ENCODE measurements at places on chromosomes 3 and 15.

GRCh38 chr3:130506031-130506430, 10.9 kb upstream of the COL6A6 start:
- no peaks in the 10 kb centered on the region for H3K27me3 ChIP-seq
- H3K27ac ChIP-seq: no peak overlapping the region
- peaks cover 17% of the 10 kb centered on the region for H3K4me1 ChIP-seq

- peaks cover 5% of the 10 kb centered on the region for H3K27me3 ChIP-seq
- peaks cover 37% of the 10 kb centered on the region for H3K4me1 ChIP-seq
- H3K27ac ChIP-seq: no peak overlapping the region
Measured at GRCh38 chr15:39785841-39786240, 3.2 kb upstream of the FSIP1 start.

- no peaks in the 10 kb centered on the region for H3K36me3 ChIP-seq
- no peak overlapping the region for H3K27ac ChIP-seq
- H3K4me3 ChIP-seq: no peak overlapping the region
- no peak for DNase-seq
Measured at GRCh38 chr3:177414093-177414492, 216.8 kb upstream of the TBL1XR1 start.

DNA sequence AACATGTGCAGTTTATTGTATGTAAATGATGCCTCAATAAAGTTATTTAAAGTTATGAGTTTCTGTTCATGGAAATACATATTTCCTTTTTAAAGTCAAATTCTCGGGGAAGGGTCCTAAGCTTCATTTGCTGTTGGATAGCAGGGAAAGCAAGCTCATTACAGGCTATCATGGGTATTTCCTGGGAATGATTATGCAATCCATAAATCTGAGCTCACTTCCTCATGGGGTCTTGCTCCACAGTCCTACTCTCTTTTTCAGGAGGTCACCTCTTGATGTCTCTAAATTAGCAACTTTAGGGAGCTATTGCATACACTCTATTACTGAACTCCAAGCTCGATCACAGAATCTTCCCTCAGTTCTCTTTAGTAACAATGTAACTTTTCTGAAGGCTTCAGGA, 69.9 kb upstream of the TP63 start:
- no peak overlapping the region for H3K4me3 ChIP-seq
- H3K4me1 ChIP-seq: no peaks in the 10 kb centered on the region
- no peaks in the 10 kb centered on the region for H3K27me3 ChIP-seq
- H3K36me3 ChIP-seq: no peaks in the 10 kb centered on the region

- H3K36me3 ChIP-seq: no peaks in the 10 kb centered on the region
- no peak for DNase-seq
- H3K27ac ChIP-seq: peak overlapping the region; percentile 17
- H3K4me3 ChIP-seq: no peak overlapping the region
- H3K27me3 ChIP-seq: no peaks in the 10 kb centered on the region
Measured at GRCh38 chr15:59001946-59002345, 14.5 kb downstream of the RNF111 start.

GRCh38 chr3:120487191-120487650, 36.4 kb upstream of the FSTL1 start:
- DNase-seq: no peak
- no peaks in the 10 kb centered on the region for H3K27me3 ChIP-seq
- H3K4me1 ChIP-seq: peaks cover 12% of the 10 kb centered on the region
- peaks cover 5% of the 10 kb centered on the region for H3K36me3 ChIP-seq
- H3K27ac ChIP-seq: no peak overlapping the region
- H3K4me3 ChIP-seq: no peak overlapping the region

DNA sequence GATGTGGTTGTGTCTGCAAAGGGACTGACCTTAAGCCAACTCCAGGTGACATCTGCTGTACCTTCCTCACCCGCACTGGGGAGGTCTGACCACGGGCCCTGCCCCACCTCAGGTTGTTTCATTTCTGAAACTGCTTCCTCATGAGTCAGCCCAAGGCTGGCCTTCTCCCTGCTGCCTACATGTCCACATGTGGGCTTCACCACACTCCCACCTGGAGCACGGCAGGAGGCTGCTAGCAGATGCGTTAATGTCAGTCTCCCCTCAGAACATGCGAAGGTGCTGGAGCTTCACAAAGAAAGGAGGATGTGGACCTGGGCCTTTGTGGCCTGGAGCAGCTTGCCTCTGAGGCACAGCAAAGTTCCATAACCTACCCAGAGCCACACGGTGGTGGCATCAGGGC, 69.4 kb upstream of the PLXNA1 start:
- no peak overlapping the region for H3K4me3 ChIP-seq
- H3K36me3 ChIP-seq: no peaks in the 10 kb centered on the region
- H3K27me3 ChIP-seq: peaks cover 12% of the 10 kb centered on the region
- no peak for DNase-seq

- no peak for DNase-seq
- no peak overlapping the region for H3K4me3 ChIP-seq
- no peaks in the 10 kb centered on the region for H3K4me1 ChIP-seq
- H3K27me3 ChIP-seq: peaks cover under 1% of the 10 kb centered on the region
Measured at GRCh38 chr3:88434001-88434400, 284.2 kb downstream of the C3orf38 start.

GRCh38 chr15:49741712-49742111, 120.9 kb downstream of the DTWD1 start:
- no peak overlapping the region for H3K27ac ChIP-seq
- no peaks in the 10 kb centered on the region for H3K4me1 ChIP-seq
- H3K4me3 ChIP-seq: no peak overlapping the region
- no peaks in the 10 kb centered on the region for H3K27me3 ChIP-seq
- no peak for DNase-seq
- no peaks in the 10 kb centered on the region for H3K36me3 ChIP-seq

DNA sequence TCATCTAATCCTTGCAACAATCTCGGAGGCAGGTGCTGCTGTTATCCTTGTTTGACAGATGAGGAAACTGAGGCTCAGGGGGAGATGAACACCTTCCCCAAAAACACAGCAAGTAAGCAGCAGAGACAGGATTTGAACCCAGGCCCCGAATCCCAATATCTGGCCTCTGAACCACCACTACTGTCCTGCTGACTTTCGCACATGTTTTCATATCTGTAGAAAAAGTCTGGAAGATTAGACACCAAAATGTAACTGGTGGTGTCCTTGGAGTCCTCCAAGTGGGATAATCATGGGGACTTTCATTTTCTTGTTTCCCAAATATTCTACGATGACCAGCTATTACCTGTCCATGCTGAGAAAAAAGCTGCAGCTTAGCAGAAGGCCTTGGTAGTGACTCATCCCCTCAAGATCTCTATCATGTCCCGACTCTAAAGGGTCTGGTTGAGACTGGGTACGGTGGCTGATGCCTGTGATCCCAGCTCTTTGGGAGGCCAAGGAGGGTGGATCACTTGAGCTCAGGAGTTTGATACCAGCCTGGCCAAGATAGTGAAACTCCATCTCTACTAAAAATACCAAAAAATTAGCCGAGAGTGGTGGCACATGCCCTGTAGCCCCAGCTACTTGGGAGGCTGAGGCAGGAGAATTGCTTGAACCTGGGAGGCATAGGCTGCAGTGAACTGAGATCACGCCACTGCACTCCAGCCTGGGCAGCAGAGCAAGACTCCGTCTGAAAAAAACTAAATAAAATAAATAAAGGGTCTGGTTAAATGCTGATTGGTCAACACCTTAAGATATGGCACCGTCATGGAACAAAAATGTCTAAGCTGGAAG, 8.6 kb downstream of the IRAK2 start:
- DNase-seq: no peak
- peaks cover 5% of the 10 kb centered on the region for H3K36me3 ChIP-seq
- no peaks in the 10 kb centered on the region for H3K4me1 ChIP-seq
- no peak overlapping the region for H3K4me3 ChIP-seq
- H3K27ac ChIP-seq: no peak overlapping the region
- no peaks in the 10 kb centered on the region for H3K27me3 ChIP-seq

- H3K36me3 ChIP-seq: no peaks in the 10 kb centered on the region
- H3K4me1 ChIP-seq: no peaks in the 10 kb centered on the region
- H3K4me3 ChIP-seq: no peak overlapping the region
- H3K27ac ChIP-seq: no peak overlapping the region
- DNase-seq: no peak
- H3K27me3 ChIP-seq: no peaks in the 10 kb centered on the region
Measured at GRCh38 chr15:91411586-91411985, 311.5 kb downstream of the SV2B start.

DNA sequence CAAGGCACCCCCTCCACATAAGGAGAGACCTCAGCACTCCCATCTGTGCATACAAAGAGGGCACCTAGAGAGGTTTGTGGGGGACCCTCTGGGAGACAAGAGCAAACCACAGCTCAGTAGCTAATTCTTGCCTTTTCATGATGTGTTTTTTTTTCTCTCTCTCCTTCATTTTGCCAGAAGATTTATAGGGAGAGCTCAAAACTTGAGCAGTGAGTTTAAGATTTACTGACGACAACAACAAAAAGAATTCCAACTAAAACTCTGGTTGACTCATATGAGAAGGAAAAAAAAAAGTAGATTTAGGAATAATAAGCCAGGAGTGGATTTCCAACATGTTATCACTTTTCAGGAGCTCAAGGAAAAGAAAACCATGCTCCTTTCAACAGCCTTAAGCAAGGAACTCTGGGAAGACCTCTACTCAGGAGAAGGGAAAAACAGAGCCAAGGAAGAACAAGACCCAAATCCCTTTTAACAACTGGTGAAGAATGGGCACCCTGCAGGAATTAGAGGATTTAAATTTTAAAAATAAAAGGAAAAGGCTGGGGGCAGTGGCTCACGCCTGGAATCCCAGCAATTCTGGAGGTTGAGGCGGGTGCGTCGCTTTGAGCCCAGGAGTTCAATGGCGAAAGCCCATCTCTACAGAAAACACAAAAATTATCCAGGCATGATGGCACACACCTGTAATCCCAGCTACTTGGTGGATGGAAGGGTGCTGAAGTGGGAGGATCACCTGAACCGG, 58.2 kb upstream of the RAD18 start:
- DNase-seq: no peak
- H3K27me3 ChIP-seq: peaks cover 4% of the 10 kb centered on the region
- H3K4me1 ChIP-seq: no peaks in the 10 kb centered on the region

DNA sequence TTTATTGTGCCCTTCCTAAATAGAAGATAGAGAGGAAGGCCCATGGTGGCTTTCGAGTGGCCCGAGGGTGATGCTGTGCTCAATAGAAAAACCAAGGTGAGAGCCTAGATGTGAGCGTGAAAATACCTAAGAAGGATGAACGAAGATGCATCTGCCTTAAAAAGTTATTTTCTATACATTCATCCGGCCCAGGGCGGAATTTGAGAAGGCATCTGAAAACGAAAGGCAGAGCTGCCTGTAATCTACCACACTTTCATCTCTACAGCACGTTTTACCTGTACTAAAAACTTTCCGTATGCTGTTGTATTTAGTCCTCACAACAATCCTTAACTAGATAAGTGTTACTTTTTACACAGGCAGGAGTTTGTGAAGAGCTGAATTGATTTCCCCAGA, 1.4 kb downstream of the DUT start:
- no peak for DNase-seq
- peaks cover 3% of the 10 kb centered on the region for H3K36me3 ChIP-seq
- peaks cover 5% of the 10 kb centered on the region for H3K27me3 ChIP-seq
- peaks cover 8% of the 10 kb centered on the region for H3K4me1 ChIP-seq
- peak overlapping the region; percentile 76 for H3K4me3 ChIP-seq
- H3K27ac ChIP-seq: peak overlapping the region; percentile 37

DNA sequence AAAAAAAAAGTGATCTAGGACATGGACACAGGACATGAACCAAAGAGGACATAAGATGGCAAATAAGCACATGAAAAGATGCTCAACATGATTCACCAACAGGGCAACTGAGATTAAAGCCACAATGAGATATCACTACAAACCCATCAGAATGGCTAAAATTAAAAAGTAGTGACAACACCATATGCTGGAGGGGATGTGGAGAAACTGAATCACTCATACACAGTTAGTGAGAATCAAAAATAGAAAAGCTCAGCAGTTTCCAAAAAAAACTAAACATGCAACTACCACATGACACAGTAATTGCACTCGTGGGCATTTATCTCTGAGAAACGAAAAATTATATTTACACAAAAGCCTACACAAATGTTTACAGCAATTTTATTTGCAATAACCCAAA, 27.9 kb upstream of the ACKR4 start:
- no peak for DNase-seq
- no peak overlapping the region for H3K4me3 ChIP-seq
- peaks cover 18% of the 10 kb centered on the region for H3K4me1 ChIP-seq
- H3K27ac ChIP-seq: no peak overlapping the region
- peaks cover 13% of the 10 kb centered on the region for H3K36me3 ChIP-seq

DNA sequence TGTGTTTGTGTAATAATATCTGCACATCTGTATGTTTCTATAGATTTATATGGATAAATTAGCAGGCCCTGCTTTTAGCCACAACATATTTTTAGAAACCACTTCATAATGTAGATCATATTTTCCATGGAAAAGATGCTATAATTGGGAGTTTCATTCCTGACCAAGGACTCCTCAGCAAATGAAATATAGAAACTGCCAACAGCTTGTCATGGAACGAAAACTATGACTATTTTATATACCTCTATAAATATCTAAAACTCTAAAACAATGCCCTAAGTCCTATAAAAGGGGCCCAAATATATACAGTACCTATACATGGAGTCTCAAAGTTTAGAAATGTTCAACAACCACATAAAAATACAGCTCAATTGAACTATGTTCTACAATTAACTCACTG, 27.9 kb downstream of the EID1 start:
- no peaks in the 10 kb centered on the region for H3K27me3 ChIP-seq
- DNase-seq: no peak
- no peaks in the 10 kb centered on the region for H3K36me3 ChIP-seq

DNA sequence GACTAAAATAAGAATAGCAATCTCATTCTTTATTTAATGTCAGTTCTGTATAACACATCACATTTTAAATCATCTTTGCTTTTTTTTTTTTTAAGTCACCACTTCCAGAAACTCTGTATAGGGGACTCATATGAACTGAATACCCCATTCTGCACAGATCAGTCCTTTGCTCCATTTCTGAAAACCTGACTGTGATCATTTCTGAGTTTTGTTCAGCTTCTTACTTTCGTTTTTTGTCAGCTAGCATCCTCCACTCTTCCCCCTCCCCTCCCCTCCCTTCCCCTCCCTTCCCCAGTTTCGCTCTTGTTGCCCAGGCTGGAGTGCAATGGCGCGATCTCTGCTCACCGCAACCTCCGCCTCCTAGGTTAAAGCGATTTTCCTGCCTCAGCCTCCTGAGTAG, 49.8 kb upstream of the SGO1 start:
- no peak for DNase-seq
- no peak overlapping the region for H3K4me3 ChIP-seq
- no peaks in the 10 kb centered on the region for H3K36me3 ChIP-seq
- no peaks in the 10 kb centered on the region for H3K27me3 ChIP-seq

DNA sequence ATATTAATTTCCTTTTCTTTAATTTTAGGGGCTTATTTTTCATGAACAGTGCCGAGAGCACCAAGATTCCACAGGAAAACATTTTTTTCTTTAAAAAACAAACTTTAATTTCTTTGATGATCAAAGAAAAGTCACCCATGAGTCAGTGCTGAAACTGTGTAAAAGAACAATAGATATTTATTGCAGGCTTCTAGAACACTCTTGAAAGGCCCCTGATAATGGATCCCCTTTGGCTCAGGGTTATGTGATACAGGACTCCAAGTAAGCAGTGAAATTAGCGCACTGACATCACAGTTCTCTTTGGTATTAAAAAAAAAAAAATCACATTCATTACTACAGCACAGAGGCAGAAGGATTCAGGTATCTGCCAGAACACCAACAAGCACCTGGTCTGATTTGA, 66.1 kb upstream of the MYZAP start:
- H3K4me1 ChIP-seq: peaks cover 54% of the 10 kb centered on the region
- H3K36me3 ChIP-seq: peaks cover 66% of the 10 kb centered on the region
- DNase-seq: no peak
- no peak overlapping the region for H3K27ac ChIP-seq
- no peak overlapping the region for H3K4me3 ChIP-seq
- peaks cover 9% of the 10 kb centered on the region for H3K27me3 ChIP-seq
